ENCODE measurements at places on chromosomes 1 and 21.

- no peak for DNase-seq
These were observed 12.0 kb downstream of the TMEM81 start for GRCh38 chr1:205072286-205072685.

GRCh38 chr1:234409328-234409727 is 36.1 kb downstream of the COA6 start:
- no peak for DNase-seq

DNA sequence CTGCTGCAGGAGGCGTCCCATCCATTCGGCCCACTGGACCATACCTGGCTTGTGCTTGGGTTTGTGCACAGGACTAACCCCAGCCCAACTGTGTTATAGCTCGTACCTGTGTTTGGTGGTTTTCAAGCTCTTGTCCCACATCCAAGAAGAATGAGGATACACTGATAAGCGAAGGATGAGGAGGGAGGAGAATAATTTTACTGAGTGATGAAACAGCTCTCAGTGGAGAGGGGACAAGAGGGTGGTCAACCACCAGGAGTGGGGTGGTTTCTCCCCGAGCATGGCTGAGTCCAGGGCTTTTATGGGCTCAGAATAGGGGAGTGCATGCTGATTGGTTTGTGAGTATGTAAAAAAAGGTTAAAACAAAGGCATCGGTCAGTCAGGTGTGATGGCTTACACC is 12.1 kb upstream of the USP48 start:
- DNase-seq = no peak

DNA sequence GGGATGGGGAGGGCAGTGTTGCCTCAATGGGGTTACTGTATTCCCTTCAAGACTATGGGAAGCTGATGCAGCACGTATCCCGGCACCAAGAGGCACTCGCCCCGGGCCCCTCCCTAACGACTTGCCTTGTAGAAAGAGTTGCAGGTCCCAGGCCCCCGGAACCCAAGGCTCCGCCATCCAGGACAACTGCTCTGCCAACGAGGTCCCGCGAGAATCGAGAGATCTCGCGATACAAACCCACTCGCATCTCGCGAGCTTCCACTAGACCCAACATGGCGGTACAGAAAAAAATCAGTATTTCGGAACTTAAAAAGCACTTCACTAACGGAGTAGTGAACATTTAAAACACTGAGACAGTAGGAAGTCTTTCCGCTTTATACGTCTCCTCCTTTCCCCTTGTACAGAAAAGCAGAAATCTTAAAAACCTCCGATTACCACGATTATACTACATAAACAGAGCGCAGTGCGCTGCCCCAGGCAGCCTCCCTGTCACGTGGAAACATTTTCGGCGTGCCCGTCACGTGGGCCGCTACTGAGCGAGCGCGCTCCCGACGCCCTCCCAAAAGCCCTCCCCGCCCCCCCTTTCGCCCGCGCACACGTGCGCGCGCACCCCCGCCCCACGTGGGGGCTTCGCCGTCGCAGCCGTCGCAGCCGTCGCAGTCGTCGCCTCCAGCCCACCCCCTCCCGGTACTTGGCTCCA is at the start of gene ZZZ3:
TSS of gene ZZZ3 (minus strand) at position 199 of the 700 bp plus-strand sequence. CDS start 49,304 bp downstream, outside the sequence.
- peak; percentile 92 for DNase-seq

DNA sequence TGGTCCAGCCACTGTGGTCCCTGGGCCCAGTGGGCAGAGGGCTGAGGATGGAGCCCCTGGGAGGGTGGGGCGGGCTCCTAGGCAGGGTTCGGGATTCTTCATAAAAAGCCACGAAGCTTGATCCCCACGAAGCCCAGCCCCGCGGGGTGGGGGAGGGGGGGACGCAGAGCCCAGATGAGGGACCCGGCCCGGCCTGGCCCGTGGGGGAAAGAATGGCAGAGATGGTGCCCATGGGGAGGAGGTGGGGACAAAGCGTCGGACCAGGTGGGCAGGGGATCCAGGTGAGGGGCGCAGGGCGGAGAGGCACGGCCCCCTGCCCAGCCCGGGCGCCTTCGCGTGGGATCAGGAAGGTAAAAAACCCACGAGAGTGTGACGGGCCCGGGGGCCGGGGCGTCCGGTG is 6.0 kb upstream of the SMIM12 start:
- no peak for DNase-seq

DNA sequence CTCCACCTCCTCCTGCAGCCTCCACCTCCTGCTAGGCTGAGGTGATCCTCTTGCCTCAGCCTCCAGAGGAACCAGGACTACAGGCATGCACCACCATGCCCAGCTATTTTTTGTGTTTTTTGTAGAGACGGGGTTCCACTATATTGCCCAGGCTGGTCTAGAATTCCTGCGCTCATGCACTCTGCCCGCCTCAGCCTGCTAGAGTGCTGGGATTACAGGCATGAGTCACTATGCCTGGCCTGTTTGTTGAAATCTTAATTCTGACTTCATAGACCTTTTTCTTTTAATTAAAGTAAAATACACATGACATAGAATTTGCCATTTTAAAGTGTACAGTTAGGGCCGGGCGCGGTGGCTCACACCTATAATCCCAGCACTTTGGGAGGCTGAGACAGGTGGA is 42.7 kb downstream of the FAAP20 start:
- no peak for DNase-seq

GRCh38 chr21:41601573-41602368 is 93.8 kb upstream of the TMPRSS2 start:
- DNase-seq = no peak

- DNase-seq = no peak
These were observed 89.5 kb downstream of the OLFM3 start for GRCh38 chr1:101907264-101907663.

- no peak for DNase-seq
These were observed 1.2 kb downstream of the EPHB2 start for GRCh38 chr1:22711591-22712501.

DNA sequence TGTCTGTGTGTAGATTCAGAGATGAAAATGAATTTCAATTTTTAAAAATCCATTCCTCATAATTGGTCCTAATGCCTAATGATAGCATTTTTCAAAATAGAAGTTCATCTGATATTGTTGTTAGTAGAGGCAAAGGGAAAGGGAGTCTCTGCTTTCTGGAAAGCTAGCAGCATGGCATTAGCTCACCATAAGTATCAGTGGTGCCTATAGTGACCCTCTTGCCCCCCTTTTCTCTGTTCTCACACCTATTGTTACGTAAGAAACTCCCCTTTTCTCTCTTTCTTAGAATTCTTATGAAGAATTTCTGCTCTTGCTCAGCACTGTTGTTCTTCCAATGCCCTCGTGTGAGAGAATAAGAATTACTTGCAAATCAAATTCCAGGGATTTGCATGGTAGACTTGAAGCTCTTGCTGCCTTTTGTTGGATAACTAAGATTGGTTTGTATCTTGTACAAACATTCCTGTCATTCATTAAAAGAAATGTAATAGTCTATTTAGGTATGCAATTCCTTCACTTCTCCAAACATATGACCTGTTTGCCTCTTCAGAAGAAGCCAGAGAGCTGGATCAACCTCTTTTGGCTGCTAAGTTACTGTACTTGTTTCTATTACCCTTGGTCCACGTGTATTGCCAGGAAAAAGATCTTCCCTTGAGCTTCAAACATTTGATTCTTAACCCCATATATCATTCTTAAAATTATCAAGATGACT is 69.2 kb upstream of the MAGI3 start:
- no peak for DNase-seq

GRCh38 chr1:18079941-18080735 is 27.5 kb upstream of the IGSF21 start:
- no peak for DNase-seq

- DNase-seq = no peak
These were observed 1001.3 kb upstream of the ADGRL2 start for GRCh38 chr1:80799457-80799856.

DNA sequence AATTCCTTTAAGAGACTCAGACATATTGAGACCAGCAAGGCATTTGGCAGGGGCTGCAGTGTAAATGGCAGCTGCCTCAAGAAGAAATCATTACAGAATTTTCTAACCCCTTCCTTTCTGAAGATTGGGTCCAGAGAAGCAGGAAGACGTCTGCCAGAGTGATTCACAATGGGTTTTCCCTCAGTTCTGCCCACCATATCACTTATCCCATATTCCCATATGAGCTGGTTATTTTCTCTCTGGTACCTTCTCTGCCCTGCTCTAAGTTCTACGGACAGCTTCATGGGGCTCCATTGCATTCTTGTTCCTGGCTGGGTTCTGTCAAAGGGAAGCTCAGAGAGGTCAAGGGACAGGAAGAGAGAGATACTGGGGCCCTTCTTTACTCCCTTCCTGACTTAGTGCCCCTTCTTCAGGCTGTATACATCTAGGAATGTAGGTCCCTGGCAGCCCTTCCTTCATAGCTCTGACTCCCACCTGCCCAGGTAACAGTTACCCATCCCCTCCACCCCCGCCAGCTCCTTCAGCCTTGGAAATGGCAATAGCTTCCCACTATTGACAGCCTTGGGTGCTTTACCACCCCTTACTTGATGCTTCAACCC is 420.6 kb upstream of the DAB1 start:
- DNase-seq = no peak

- no peak for DNase-seq
These were observed 674 bp upstream of the HES5 start for GRCh38 chr1:2530513-2531361.

DNA sequence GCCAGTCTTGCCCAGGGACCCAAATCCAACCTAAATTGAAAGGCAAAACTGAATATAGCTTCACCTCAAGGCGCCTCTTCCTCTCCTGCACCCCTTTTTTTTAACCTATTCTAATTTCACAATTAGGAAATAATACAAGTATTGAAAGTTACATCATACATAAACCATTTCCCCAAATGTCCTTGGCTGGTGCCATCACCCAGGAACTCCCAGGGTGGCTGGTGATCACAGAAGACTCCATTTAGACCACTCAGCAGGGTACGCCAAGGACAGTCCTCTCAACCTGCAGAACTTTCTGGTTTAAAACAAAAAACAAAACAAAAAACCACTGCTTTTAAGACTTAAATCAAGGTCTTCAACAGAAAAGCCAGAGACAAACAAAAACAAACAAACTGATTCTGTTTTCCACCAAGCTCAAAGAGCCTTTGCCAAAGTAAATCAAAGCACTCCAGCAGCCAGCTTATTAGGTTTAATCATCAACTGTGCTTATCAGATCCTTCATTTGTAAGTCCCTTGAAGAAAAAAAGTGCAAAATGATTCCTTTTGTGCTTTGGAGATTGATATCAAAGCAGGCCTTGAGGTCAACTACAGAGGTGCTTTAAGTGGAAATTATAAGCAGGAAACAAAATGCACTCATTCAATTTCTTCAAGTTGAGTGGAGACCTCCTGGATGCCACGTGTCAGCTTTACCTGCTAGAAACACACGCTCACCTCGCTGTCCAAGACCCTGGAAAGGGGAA is 113.0 kb downstream of the ETS2 start:
- no peak for DNase-seq

- DNase-seq = no peak
These were observed 208.8 kb downstream of the KIF26B start for GRCh38 chr1:245363461-245364200.

GRCh38 chr21:38847556-38847955 is 41.8 kb downstream of the ETS2 start:
- no peak for DNase-seq

DNA sequence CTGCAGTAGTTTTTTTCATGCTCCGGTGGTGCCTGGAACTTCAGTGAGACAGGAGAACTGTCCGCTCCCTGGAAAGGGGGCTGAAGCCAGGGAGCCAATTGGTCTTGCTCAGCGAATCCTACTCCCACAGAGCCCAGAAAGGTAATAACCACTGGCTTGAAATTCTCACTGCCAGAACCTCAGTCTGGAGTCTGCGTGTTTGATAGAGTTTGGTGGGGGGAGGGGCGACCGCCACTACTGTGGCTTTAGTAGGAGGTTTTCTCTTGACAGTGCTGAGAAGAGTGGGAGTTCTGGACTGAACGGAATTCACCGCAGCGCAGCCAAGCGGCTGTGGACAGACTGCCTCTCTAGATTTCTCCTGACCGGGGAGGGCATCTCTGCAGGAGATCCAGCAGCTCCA is 8.0 kb upstream of the OR2M3 start:
- no peak for DNase-seq

DNA sequence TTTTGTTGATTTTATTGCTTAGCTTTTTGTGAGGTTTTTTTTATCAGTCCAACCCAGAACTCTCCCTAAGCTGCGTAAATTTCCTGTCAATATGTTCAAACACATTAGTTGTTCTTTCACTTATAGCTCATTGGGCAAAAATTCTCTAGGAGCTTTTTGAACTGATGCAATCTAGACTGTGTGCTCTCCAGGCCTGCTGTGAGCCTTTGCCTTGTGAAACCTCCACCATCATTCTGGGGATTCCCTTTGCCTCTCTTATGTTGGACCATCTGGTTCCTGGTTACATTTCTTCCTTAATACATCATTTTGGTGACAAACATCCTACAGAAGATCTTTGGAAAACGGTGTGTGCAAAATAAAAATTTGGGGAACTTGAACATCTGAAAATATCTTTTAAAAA is 247.2 kb downstream of the LRRC7 start:
- DNase-seq = no peak

GRCh38 chr1:157178490-157178889 is 40.3 kb upstream of the ETV3 start:
- DNase-seq = no peak

DNA sequence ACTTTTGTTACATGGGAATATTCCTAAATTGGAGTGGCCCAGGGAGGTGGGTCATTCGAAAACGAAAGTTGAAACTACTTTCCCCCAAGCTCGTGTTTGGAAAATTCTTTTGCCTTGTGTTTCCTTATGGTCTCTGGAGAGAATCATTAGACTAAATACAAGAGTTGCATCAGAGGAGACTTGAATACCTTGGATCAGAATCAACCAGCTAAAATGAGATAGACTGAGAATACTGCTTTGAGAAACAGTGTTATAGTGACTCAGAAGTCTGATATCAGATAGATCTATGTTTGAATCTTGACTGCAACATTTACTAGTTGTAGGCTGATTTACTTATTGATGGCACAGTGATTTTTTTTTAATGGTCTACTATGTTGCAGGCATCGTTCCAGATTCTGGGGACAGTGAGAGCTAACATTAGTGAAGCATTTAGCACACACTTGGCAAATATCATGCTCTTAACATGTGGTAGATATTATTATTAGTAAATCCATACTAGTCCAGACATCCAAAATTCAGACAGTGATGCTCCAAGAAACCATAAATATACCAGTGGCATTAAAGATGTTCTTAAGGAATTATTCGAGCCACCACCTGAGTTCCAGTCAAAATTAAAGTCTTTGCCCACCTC is 12.9 kb upstream of the ACTN2 start:
- DNase-seq = no peak

GRCh38 chr21:31342348-31342747 is 1.7 kb downstream of the TIAM1 start:
- DNase-seq = no peak

- DNase-seq = no peak
These were observed 35.6 kb downstream of the GPA33 start for GRCh38 chr1:167054531-167054930.

- peak; percentile 39 for DNase-seq
These were observed 12.7 kb upstream of the TSNAX start for GRCh38 chr1:231515748-231516147.

- DNase-seq = no peak
These were observed 71.0 kb upstream of the ACTRT2 start for GRCh38 chr1:2949966-2950925.
